NCI-H524 (cell line): ENCODE measurements at places on chromosomes 13 and 19.

DNA sequence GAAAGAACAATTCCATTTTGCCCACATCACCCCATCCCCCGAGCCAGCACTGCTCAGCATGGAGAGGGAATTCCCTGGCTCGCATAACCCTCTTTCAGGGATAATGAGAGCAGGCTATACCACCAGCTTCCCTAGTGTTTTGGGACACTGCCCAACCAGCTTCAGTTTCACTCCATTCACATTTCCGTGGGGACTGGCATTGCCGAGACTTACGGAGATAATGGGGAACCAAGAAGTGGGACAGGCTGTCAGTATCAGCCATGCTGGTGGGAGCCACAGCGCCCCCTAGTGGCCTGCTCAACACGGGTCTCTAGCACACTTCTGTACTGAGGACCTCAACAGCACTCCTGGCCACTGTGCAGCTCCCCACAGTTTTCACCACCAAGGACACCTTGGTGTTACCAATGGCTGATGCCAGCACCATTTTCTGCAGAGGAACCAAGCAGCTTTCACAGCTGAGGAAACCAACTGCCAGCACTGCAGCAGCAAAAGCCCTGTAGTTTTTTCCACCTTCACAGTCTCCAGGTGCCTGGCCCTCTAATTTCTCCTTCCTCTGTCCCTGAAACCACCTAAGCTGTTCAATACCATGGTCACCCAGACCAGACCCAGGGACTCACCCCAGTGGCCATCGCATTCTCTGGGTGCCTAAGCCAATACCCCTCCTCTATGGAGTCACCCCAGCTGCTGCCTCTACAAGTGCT, 23.7 kb downstream of the SLC6A16 start:
- DNase-seq, result peak; percentile 43

- no peak for DNase-seq
Observed at GRCh38 chr19:49684983-49685553, 4.3 kb upstream of the ADM5 start.

GRCh38 chr19:17527326-17527725, 15.9 kb downstream of the PGLS start:
- DNase-seq, result no peak

GRCh38 chr19:7013678-7014077, 7.6 kb downstream of the MBD3L2B start:
- no peak for DNase-seq

- no peak for DNase-seq
Observed at GRCh38 chr13:86878781-86879180, 792.4 kb upstream of the SLITRK5 start.

- DNase-seq, result no peak
Observed at GRCh38 chr19:6963937-6964336, 57.3 kb downstream of the MBD3L2B start.

- DNase-seq, result no peak
Observed at GRCh38 chr19:5114727-5115126, 145.8 kb downstream of the KDM4B start.

GRCh38 chr19:11986754-11987153, 21.9 kb downstream of the ZNF763 start:
- no peak for DNase-seq

DNA sequence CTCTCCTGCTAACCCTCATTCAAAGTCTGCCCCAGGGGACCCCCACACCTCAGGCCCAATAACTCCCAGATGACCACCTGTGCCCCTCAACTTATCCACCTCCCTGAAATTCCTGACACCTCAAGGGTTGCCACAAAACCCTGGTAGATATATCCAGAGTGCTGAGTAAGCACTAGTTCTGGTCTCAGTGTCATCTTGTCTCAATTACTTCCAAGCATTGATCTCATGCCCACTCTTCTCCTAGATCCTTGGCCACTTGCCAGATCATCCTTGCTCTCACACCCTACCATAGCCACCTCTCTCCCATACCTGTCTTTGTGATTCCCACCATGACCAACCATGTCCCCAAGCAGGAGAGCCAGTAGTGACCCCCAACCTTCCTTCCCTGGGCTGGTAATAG, 2.0 kb downstream of the ZNF416 start:
- DNase-seq, result no peak

DNA sequence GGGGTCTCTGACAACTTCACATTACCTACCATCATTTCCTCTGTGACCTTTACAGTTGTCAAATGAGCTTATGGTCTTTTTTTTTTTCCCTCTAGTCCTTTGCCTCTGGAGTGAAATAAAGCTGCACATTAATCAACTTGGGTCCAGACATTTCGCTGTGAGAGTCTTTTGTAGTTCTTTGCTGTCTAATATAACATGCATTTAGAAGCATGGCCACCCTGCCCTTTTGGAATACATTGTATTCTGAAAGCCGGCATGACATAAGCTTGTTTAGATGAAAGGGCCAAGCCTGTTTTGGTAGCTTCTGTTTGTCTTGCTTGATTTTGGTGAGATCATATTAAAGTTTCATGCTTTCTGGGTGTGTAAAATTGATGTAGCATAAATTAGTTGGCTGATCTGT, 509.8 kb downstream of the DIAPH3 start:
- no peak for DNase-seq

GRCh38 chr13:59782696-59783095, 381.0 kb downstream of the DIAPH3 start:
- no peak for DNase-seq

DNA sequence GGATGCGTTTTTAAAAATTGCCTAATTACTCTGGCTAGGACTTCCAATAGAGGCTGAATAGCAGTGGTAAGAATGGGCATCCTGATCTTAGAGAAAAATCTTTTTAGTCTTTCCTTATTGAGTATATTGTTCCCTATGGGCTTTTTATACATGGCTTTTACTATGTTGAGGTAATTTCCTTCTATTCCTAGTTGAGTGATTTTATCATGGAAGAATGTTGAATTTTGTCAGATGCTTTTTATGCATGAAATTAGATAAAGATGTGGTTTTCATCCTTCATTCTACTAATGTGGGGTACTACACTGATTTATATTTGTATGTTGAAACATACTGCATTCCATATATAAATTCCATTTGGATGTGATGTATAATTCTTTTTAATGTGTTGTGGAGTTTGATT, 2673.8 kb downstream of the PCDH9 start:
- no peak for DNase-seq

DNA sequence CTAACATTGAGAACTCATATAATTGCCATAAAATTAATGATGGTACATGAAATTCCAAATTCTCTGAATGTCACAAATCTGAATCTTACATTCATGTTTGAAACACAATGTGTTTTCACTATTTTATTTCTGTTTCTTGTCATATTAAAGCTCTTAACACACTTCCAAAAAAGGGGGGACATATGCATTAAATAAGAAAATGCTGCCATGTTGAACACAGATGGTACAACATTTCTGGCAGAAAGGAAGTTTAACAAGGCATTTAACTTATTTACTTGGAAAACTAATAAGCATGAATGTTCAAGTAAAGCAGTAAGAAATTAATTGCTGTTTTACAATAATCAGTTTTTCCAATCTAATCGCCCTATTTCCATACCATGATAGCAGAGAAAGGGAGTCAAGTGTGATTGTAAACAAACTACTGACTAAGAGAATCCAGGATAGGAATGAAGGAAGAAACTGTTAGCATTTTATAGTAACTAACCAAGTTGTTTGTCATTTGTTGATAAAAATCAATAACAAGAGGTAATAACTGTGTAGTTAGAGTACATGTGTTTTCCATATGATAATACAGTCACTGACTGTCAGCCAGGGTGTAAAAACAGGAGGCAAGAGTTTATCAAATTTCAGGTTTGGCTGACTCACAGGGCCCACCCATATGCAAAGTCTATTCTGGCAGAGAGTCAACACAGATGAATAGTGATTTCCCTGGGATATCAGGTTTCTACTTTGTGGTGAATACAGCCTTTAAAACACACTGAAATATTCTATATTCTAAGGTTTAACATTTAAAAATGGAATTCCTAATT, 5.7 kb upstream of the FOXO1 start:
- DNase-seq, result peak; percentile 18

GRCh38 chr13:65834897-65835296, 1395.2 kb downstream of the PCDH9 start:
- no peak for DNase-seq

DNA sequence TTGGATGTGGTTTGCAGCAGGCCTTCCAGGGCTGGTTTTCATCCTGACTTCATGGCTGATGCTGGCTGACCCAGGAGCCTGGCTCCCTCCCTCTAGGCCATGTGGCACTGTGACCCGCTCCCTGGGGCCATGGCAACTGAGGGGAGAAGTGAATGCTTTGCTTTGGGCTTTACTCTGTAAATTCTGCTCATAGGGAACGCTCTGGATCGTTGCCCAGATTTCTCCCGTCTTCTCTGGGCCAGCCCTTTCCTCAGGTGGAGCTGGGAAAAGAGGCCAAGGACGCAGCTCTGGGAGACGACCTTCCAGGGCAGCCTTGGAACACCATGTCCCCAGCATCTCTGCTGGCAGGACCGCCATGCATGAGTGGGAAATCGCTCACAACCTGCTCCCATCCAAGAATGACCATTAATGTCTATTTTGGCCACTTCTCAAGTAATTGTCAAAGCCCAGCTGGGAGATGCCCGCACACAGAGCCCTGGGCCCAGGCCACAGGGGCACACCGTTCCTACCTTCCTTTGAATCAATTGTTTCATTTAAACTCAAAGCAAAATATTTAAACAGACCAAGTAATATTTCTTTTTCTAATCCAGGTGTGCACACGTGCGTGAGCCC, 321.8 kb downstream of the TEX29 start:
- no peak for DNase-seq

DNA sequence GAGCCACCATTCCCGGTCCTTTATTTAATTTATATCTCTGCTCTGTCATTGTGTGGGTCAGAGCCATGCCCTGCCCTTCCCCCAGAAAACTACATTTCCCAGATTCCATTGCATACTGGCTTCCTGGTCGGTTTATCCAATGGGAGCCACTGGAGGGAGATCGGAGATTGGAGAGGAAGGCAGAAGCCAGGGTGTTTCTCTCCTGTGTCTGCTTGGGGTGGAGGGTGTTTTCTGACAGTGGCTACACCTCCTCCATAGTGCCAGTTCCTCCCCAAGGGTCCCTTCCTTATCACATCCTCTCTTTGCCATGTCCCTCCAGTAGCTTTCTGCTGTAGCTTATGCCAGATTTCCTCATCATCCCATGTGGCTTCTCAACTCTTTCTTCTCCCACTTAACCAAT, 19.0 kb downstream of the OLFM2 start:
- DNase-seq, result peak; percentile 32

DNA sequence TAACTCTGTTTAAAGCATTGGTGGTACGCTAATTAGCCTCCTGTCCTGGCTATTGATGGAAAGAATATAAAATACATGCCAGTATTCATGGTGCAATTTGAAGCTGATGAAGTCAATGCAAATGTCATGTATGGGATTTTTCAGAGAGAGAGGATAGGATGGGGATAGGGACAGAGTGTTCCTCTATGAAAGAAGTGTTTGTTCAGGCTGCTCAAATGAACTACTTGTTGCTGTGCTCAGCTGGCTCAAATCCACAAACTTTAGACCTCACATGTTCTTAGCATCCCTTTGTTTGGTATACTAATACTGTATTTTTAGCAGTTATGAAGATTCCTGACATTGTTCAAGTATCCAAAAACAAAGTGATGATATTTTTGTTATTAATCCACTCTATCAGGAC, 116.5 kb downstream of the SLITRK1 start:
- DNase-seq, result no peak

GRCh38 chr19:28257396-28257795, 955.6 kb downstream of the UQCRFS1 start:
- DNase-seq, result no peak

GRCh38 chr13:65744836-65745235, 1485.3 kb downstream of the PCDH9 start:
- DNase-seq, result no peak

DNA sequence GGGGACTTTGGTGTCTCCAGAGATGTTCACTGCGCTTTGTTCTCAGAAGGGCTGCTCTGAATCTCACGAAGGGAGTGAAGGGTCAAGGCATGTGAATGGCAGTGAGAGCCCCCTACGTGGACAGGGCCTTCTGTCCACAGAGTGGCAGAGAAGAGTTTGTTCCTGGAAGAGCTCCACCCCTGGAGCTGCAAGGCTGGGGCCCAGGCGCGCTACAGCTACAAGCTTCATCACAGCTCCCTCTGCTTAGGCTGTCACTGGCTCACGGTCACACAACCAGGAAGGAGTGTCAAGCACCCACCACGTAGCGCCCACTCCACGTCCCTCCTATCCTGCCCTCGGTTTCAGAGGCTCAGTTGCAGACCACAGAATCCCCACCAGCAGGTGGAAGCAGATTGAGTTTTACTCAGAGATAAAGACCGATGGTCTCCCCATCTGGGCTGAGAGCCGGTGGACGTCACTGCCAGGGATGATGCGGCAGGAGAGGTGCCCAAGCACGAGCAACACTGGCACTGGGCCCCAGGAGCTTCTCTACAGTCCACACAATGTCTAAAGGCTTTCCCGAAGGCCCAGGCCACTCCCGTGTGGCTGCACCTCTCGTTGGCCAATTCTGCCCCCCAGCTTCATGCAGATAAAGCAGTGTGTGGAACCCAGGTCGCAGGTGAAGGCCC, 23.0 kb upstream of the TFDP1 start:
- no peak for DNase-seq

DNA sequence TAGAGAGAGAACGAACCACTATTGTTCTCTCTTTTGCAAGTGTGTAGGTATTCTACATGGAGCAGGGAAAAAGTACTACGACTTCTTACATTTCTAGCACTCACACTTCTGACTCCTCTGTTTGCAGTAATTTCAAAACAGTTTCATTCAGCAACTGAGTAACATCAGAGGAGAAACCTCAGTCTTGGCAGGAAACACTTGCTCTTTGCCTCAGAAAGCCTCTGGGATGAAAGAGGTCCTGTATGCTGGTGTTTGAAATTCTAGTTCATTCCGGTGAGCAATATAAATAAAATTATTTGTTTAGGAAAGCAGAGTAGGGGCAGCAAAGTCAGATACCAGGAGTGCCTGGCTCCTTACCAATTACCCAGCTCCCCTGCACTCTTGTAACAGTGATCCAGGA, 595.5 kb downstream of the TBC1D4 start:
- no peak for DNase-seq

GRCh38 chr19:34325981-34326787, 38.8 kb upstream of the GPI start:
- no peak for DNase-seq

DNA sequence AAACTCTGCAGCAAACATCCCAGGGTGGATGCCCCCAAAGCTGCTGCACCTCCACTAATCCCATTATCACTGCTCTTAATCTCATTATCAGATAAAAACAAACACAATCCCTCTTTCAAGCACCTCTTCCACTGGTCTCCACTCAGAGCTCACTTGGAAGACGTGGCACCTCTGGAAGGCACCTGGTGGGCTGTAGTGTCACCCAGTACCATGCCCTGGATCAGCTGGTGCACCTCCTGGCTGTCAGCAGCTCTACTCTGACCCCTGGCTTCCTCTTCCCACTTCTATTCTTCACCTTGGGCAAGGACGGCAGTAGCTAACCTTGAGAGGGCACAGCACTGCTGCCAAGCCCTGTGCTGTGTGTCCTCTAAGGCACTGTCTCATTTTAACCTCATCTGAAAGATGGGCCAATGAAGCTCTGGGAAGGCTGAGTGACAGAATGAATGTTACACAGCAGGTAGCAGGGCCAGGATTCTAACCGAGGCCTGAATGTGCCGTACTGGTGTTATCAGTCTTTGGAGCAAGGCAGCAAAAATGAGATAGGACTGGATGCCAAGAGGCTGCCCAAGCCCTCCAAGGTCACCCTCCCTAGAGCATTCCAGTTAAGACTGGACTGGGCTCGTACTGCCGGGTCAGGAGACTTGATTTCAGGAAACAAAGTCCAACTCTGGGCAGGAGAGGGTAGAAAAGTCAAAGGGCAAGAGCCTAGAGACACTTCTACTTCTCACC, 7.4 kb downstream of the BRD4 start:
- DNase-seq, result peak; percentile 74
